ENCODE measurements at places on chromosomes 6 and 20.

- no peak for DNase-seq
These were observed 2.4 kb upstream of the TNXB start for GRCh38 chr6:32111424-32112066.

DNA sequence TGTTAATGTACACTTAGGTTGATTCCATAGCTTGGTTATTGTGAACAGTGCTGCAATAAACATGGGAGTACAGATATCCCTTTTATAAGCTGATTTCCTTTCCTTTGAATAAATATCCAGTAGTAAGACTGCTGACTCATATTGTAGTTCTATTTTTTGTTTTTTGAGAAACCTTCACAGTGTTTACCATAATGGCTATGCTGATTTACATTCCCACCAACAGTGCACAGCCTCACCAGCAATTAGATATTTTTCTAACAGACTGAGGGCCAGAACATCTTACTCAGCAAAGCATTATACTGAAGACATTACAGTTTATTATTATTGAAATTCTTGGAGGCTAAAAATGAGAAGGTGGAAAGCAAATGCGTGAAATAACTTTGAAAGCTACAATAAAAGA lies 187.3 kb upstream of the HEY2 start:
- no peak for DNase-seq

DNA sequence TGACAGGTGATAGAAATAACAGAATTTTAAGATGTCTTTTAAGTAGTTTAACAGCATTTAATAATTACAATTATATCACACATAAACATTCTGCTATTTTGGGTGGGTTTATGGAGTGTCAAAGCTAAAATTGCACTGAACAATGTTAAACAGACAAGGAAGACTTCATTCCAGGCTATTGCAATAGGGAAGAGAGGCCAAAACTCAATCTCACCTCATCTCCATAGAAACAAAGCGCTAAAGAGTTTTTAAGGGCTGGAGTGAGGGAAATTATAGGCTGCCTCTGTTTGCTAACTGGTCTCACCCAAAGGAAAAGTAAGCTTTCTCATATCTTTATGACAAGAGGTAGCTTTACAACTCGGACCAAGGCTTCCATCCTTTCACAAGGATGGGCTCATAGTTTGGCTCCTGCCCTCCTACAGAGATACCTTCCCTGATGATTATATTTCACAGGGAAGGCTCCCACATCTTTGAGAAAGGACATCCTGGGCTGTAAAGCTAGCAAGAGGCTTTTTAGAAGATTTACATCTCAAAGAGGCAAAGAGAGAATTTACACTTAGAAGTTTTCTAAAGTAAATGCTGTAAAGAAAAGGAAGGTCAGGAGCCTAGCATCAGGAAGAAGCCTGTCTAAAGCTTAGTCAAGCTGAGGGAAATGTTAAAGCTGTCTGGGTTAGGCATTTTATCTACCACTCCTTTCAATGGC lies 350.2 kb upstream of the IMPG1 start:
- DNase-seq = no peak

DNA sequence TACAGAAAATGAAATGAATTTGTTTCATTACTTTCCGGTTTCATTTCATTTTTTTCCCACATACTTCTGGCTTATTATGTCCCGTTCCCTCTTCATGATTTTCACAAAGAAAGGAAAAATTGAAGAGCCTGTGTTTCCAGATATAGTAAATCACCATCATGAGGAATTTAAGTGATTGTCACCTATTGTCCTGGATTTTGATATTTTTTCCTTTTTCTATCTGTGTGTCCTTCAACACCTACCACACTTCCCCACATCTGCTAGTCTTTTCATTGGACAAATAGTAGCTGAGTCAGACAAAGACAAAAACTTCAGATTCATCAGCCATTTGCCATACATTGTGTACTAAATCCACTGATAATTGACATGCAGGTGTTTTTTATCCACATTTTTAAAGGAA lies 258.2 kb upstream of the HSF2 start:
- no peak for DNase-seq

DNA sequence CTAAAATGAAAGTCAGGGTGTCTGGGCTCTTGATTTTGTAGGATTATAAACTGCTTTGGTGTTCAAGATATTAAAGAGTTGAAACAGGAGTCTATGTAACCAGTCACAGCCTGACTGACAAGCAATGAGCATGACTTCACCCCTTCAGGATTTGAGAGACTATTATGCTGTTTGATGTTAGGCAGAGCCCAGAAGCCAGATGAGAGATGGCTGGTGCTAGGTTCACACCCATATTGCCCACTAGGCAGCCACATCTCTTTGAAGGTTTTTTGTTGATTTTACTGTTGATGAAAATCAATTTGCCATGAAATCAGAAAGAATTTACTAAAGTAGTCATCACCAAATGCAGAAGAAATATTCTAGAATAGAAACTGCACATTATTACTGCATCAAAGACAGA lies 243.6 kb downstream of the KHDRBS2 start:
- DNase-seq = no peak

DNA sequence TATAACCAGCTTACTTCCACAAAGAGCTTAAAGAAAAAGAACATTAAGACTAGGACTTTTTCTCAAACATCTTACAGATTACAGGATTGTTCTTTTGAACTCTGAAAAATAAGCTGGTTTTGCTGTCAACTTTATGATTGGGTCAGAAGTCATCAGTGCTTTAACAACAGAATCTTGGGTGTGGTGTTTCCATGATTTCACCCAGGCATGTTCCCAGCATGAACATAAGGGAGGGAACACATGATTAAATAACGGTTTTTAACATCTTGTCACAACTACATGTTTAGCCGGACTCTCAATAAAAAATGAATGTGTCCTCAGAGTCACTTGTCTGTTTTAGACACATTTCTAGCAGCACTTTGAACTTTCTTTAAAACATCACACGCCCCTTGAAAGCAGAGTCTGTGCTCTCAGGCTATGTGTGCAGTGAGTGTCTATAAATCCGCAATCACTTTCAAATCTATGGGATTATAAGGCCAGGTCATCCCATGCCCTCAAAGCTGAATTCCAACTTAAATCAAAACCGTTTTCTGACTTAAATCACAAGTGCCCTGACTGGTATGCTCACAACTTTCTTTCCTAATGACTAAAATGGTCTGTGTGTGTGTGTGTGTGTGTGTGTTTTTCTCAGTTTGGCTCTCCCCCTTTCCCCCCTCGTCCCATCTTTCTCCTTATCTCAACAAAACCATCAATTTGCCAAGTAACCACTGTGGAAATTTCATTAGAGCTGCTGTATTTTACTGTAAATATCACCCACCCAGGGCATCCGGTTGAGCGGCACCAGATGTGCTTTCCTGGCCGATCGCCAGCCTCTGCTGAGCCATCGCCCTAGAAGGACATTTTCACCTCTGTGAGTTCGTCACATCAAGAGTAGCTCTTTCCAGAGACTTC lies 216.8 kb upstream of the DTNBP1 start:
- peak; percentile 46 for DNase-seq

DNA sequence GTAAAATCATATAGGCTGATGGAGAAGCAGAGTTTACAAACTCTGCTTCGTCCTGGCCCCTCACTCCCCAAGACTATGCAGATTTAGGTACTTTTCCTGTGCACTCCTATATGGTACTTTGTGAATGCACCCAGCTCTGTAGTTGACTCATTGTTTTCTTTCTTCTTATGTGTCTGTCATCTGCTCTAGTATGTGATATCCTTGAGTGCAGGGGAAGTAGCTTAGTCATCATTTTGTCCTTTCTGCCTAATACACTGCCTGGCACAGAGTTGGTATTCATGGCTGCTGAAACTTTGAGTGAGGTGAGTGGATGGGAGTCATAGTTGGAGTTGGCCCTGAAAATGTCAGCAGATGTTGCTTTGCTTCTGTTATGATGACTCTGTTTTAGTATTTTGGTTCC lies 222.6 kb downstream of the RNF144B start:
- DNase-seq = no peak

DNA sequence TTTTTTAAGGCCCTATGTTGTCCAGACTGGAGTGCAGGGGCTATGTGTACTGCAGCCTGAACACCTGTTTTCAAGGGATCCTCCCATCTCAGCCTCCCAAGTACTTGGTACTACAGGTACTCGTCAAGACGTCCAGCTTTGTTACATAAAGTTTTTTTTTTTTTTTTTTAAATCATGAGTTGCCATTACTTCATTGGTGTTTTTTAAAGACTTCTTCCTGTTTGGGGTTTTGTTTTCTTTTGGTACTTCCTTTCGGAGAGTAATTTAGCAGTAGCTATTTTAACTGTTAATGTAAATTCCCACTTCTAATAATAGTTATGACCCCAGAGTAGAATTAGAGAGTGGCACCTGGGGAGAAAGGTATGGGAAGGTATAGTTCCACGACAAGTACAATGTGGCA lies 10.5 kb downstream of the ZNFX1 start:
- DNase-seq = no peak

Measured in GM18507 (cell line).